ENCODE measurements at places on chromosomes 5 and 9.

- DNase-seq: no peak
Measured at GRCh38 chr5:169923988-169924387, 56.3 kb downstream of the INSYN2B start.

- no peak for DNase-seq
Measured at GRCh38 chr9:68794898-68795297, 89.9 kb downstream of the PIP5K1B start.

DNA sequence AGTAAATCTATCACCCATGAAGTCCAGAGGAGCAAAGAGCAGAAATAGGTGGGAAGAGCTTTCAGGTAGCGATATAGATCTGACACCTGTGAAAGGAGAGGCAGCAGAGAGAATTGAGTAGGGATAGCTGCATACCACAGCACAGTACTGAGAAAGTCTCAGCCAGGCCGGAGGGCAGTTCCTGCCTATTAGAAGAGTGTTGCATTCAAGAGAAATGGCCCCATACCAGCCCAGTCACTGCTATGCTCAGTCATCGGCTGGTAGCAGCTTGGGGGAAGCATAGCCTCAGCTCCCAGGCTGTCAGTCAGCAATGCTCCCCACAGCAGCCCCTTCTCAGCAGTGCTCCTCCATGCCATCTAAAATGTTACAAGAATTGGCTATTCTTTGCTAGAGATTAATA is 285.1 kb upstream of the CDH6 start:
- no peak for DNase-seq

DNA sequence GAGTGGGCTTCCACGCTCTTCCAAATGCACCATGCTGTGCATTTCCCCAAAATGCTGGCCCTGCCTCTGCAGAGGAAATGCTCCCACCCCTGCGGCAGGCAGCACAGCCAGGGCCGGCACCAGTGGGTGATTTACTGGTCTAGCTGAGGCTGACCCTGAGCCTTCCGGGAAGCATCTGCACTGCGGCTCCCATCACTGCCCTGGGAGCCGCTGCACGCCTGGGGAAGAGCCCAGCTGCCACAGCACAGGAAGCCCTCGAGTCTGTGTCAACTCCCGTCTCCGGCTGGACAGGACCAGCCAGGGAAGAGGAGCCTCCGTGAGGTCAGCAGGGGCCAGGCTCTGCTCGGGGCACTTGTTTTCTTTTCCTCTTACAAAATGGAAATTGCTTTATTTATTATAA is 25.1 kb upstream of the EEIG1 start:
- no peak for DNase-seq

DNA sequence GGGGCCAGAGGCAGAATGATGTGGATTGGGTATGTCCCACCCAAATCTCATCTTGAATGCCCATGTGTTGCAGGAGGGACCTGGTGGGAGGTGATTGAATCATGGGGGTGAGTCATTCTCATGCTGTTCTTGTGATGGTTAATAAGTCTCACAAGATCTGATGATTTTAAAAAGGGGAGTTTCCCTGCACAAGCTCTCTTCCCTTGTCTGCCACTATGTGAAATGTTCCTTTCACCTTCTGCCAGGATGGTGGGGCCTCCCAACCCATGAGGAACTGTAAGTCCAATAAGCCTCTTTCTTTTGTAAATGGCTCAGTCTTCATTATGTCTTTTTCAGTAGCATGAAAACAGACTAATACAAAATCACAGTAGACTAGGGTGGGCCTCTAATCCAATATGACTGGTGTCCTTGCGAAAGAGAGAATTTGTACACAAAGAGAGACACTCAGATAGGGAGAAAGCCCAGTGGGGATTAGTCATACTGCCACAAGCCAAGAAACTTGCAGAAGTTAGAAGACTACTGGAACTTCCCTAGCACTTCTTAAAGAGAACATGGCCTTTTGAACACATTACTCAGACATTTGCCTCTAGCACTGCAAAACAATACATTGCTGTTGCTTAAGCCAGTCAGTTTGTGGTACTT is 68.4 kb downstream of the ANXA1 start:
- DNase-seq: no peak

- no peak for DNase-seq
Measured at GRCh38 chr9:126532019-126532462, 81.7 kb upstream of the LMX1B start.
